Naive B cell (primary cell): ENCODE measurements at places on chromosomes 7 and 10.
A peak's percentile ranks its signal among the peaks of the same experiment; 100 is the strongest.

DNA sequence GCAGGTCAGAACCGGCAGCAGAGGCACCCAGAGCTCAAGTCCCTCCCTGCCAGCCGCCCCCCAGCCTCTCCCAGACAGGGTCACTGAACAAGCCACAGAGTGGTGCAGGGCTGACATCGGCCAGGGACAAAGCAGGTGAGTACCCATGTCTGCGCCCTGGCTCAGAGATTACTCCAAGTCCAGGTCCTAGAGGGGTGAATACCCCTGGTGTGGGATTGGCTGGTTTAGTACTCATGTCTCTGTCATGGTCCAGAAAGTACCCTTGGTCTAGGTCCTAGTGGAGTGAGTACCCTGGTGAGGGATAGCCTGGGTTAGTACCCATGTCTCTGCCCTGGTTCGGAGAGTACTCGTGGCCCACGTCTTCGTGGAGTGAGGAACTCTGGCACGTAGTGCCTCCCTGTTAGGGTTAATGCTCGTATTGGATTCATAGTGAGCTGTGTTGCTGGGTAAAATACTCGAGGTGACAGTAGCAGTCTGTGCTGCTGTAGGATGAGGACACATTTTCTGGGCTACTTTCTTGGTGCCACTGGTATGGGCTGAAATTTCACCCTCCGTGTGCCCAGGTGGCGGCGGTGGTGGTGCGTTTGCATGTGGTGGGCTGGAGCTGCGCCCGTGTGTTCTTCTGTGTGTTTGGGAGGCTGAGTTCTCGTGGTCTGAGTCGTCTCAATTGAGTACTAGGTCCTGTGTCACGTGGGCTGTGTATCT lies 25.5 kb upstream of the KNDC1 start:
- DNase-seq, result no peak
- H3K4me3 ChIP-seq, result no peak overlapping the region
- H3K27me3 ChIP-seq, result peaks cover 7% of the 10 kb centered on the region
- H3K36me3 ChIP-seq, result no peaks in the 10 kb centered on the region
- peaks cover 15% of the 10 kb centered on the region for H3K4me1 ChIP-seq
- peak overlapping the region; percentile 87 for H3K27ac ChIP-seq

DNA sequence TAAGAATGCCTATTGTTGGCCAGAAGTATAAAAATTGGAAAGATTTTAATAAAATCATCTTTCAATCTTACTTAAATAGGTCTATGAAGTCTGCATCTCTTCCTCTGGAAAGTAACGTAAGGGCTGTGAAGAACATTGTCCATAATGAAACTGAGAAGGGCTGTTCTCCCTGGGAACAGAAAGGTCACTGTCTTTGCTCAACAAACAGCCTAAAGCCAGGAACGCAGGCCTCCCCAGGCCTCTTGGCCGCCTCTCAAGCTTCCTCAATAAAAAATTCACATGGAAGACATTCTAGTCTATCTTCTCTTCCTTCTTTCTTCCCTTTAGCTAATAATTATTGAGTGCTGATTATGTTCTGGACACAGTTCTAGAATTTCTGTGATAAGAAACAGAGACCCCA lies 9.1 kb upstream of the IDI2 start:
- H3K36me3 ChIP-seq, result peaks cover 8% of the 10 kb centered on the region
- peaks cover 4% of the 10 kb centered on the region for H3K4me1 ChIP-seq
- H3K27me3 ChIP-seq, result no peaks in the 10 kb centered on the region
- H3K4me3 ChIP-seq, result no peak overlapping the region
- no peak overlapping the region for H3K27ac ChIP-seq
- DNase-seq, result no peak

DNA sequence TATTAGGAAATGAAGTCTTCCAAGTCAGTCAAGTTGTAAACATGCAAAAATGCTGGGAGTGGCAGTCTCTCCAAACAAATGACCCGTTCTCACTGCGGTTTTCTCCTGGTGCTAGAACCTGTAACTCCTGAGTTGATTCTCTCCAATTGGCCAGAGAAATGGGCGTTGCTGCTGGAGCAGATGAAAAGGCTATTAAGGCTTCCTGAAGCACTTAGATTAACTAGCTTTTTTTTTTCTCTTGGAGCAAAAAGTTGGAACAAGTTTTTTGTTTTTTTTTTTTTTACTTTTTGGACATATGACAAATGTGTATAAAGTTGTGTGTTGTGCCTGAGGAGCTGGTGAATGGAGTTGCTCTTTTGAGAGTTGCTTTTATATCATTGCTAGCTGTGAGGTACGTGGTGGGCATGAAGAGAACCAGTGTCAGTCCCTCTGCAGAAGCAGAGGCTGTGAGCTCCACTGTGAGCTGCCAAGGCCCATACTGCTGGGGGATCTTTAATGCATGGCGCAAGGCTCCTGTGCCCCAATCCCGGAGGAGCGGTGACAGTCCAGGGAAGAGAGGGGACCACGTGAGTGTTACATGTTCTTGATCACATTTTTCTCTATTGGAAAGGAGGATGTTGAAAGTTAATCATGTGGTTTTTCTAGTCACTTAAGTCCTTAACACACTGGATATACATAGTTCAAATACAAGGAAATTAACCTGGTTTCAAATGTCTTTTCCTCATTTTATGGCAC lies 393.6 kb upstream of the GALNT17 start:
- H3K27ac ChIP-seq, result no peak overlapping the region
- no peaks in the 10 kb centered on the region for H3K36me3 ChIP-seq
- DNase-seq, result no peak
- H3K4me3 ChIP-seq, result no peak overlapping the region
- H3K27me3 ChIP-seq, result no peaks in the 10 kb centered on the region

DNA sequence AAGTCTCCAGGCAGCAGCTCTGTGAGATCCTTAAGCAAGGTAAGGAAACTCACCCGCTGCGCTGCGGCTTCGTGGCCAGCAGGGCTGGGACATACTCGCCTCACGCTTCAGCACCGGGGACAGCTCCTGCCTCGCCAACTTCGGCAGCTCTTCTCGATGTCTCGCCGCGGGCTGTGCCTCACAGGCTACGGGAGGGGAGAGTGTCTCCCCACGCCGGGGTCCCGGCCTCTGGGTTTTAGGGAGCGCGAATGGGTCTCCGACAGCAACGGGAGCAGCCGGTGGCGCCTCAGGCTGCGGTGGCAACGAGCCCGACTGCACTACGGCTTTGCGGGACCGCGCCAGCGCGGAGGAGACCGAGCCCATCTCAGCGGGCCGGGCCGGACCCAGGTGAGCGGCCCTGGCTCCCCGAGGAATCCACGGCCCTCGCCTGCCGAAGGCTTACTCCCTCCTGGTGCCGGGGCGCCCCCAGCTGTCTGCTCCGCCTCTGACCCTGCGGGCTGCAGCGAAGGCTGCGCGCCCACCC lies 62.4 kb downstream of the LSM5 start:
- H3K4me3 ChIP-seq, result no peak overlapping the region
- H3K27me3 ChIP-seq, result peaks cover 46% of the 10 kb centered on the region
- no peak overlapping the region for H3K27ac ChIP-seq
- peaks cover 14% of the 10 kb centered on the region for H3K36me3 ChIP-seq
- peak; percentile 21 for DNase-seq

DNA sequence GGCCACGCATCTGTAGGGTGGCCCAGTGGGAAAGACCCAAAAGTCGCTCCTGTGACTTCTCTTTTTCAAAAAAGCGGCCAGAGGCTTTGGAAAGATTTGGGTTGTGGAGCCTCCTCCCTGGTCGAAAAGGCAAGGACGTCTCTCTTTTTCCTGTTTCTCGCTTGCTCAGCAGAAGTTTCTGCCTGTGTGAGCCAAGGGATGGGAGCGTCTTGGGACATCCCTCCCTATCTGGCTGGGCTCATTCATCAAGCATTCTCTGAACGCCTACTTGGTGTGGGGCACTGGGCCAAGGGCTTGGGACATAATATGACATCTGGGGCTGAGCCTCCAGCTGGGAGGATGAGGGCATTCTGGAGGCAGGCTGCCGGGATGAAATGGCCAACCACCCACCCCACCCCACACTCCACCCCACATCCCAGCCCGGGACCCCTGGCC lies 120.9 kb downstream of the C10orf105 start:
- H3K4me3 ChIP-seq, result no peak overlapping the region
- H3K27me3 ChIP-seq, result peaks cover 5% of the 10 kb centered on the region
- no peak overlapping the region for H3K27ac ChIP-seq
- no peak for DNase-seq

DNA sequence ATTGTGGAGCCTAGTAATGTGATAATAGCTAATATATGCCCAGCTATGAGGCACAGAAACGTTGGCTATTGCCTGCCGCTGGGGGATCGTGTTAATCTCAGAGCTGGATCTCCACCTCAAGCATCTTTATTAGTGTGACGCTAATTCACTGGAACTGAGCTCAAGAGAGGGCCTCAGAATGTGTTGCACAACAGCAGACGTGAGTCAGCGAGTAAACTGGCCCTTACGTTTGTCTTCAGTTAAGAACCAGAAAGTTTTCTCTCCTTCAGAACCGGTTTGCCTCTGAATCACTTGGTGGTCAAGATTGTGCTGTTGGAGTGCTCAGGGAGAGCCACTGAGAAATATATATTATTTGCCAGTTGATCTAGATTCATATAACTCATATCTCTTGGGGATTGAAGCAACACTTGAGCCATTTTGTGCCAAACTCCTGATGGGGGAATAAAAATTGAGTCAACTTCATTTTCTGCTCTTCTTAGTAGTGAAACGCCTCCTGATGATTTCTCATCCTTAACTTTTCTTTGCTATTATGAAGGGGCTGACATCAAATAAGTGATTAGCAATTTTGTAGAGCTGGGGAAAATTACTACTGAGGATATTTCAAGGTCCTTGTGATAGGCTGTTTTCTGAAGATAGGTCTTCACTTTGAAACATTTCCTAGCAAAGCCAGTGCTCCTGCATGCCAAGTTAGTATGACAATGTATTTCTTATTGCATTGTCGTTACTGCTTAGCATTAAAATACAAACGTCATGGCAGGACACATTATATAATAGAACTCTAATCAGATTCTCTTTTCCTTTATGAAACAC lies 22.3 kb downstream of the BZW2 start:
- peaks cover 25% of the 10 kb centered on the region for H3K36me3 ChIP-seq
- no peak overlapping the region for H3K27ac ChIP-seq
- no peak for DNase-seq
- no peak overlapping the region for H3K4me3 ChIP-seq
- H3K4me1 ChIP-seq, result peaks cover 4% of the 10 kb centered on the region
- H3K27me3 ChIP-seq, result no peaks in the 10 kb centered on the region

- no peak for DNase-seq
- H3K36me3 ChIP-seq, result no peaks in the 10 kb centered on the region
- H3K27ac ChIP-seq, result no peak overlapping the region
- H3K27me3 ChIP-seq, result no peaks in the 10 kb centered on the region
- no peak overlapping the region for H3K4me3 ChIP-seq
- no peaks in the 10 kb centered on the region for H3K4me1 ChIP-seq
Observed at GRCh38 chr7:31323101-31323500, 17.4 kb downstream of the NEUROD6 start.

GRCh38 chr7:157219154-157219553 lies 80.4 kb downstream of the UBE3C start:
- H3K36me3 ChIP-seq, result peaks cover 13% of the 10 kb centered on the region
- H3K27ac ChIP-seq, result peak overlapping the region; percentile 61
- no peak overlapping the region for H3K4me3 ChIP-seq
- H3K4me1 ChIP-seq, result no peaks in the 10 kb centered on the region
- no peak for DNase-seq

GRCh38 chr7:36002900-36003299 lies 150.2 kb upstream of the EEPD1 start:
- H3K4me3 ChIP-seq, result no peak overlapping the region
- DNase-seq, result no peak
- H3K27me3 ChIP-seq, result peaks cover 6% of the 10 kb centered on the region
- no peaks in the 10 kb centered on the region for H3K4me1 ChIP-seq

- H3K27me3 ChIP-seq, result peaks cover 8% of the 10 kb centered on the region
- DNase-seq, result no peak
- H3K27ac ChIP-seq, result no peak overlapping the region
- H3K4me1 ChIP-seq, result peaks cover 11% of the 10 kb centered on the region
- no peaks in the 10 kb centered on the region for H3K36me3 ChIP-seq
Observed at GRCh38 chr7:134120405-134120804, 6.7 kb upstream of the LRGUK start.

GRCh38 chr7:84194484-84195271 lies at the start of gene SEMA3A:
TSS of gene SEMA3A (minus strand) at chr7:84194789. CDS start at chr7:84194586, 203 bp downstream.
- peak within 1 kb of the TSS; percentile 41 for H3K4me3 ChIP-seq
- H3K27me3 ChIP-seq, result peaks cover 16% of the 10 kb centered on the region
- H3K4me1 ChIP-seq, result peaks cover 5% of the 10 kb centered on the region
- H3K36me3 ChIP-seq, result no peaks in the 10 kb centered on the region

GRCh38 chr10:88114368-88114767 lies 250.9 kb downstream of the PTEN start:
- no peaks in the 10 kb centered on the region for H3K27me3 ChIP-seq
- no peaks in the 10 kb centered on the region for H3K36me3 ChIP-seq
- no peaks in the 10 kb centered on the region for H3K4me1 ChIP-seq

GRCh38 chr10:65194126-65194525 lies 1672.9 kb downstream of the REEP3 start:
- no peak for DNase-seq
- no peak overlapping the region for H3K27ac ChIP-seq
- no peak overlapping the region for H3K4me3 ChIP-seq

DNA sequence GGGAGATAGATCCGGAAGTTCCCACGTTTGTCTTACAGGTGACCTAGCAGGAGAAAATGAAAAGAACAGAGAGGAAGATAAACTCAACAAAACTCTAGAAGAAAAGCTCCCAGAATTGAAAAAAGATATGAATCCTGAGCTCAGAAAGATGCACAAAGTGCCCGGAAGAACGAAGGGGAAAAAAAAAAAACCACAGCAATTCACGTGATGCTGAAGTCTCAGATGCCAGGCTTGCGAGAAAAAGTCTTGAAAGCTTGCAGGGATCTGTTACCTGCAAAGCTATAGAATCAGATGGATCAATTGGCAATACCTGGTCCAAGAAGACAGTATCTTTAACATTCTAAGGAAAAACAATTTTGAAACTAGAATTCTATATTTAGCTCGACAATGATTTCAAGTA lies 33.5 kb downstream of the CARD11 start:
- H3K36me3 ChIP-seq, result peaks cover 31% of the 10 kb centered on the region
- H3K4me3 ChIP-seq, result no peak overlapping the region
- no peaks in the 10 kb centered on the region for H3K27me3 ChIP-seq
- H3K27ac ChIP-seq, result peak overlapping the region; percentile 52
- no peak for DNase-seq

DNA sequence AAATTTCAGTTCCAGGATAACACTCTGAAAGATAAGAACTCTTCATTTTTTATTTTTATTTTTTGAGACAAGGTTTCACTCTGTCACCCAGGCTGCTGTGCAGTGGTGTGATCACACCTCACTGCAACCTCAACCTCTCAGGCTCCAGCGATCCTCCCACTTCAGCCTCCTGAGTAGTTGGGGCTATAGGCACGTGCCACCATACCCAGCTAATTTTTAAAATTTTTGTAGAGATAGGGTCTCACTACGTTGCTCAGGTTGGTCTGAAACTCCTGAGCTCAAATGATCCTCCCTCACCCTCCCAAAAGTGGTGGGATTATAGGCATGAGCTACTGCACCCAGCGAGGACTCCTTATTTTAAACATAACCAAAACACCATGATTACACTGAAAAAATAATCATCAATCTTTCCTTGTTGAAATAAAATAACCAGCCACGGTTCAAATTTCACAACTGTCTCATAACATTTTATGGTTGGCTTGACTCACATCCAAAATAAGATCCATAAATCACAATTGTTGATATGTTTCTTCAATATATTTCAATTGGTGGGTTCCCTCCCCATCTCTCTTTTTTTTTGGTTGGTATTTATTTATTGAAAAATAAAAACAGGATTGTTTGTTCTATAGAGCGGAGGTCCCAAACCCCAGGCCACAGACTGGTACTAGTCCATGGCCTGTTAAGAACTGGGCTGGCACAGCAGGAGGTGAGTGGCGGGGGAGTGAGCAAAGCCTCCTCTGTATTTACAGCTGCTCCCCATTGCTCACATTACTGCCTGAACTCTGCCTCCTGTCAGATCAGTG lies 60.1 kb upstream of the FAM171A1 start:
- peaks cover 21% of the 10 kb centered on the region for H3K27me3 ChIP-seq
- no peak overlapping the region for H3K4me3 ChIP-seq
- no peaks in the 10 kb centered on the region for H3K36me3 ChIP-seq
- H3K4me1 ChIP-seq, result peaks cover 9% of the 10 kb centered on the region
- no peak for DNase-seq
